ENCODE measurements at places on chromosomes 2 and 18. TPM values are rescaled to one million over a fixed set of nuclear protein-coding genes. Genes with fewer than 3 reads are reported as not detected.

DNA sequence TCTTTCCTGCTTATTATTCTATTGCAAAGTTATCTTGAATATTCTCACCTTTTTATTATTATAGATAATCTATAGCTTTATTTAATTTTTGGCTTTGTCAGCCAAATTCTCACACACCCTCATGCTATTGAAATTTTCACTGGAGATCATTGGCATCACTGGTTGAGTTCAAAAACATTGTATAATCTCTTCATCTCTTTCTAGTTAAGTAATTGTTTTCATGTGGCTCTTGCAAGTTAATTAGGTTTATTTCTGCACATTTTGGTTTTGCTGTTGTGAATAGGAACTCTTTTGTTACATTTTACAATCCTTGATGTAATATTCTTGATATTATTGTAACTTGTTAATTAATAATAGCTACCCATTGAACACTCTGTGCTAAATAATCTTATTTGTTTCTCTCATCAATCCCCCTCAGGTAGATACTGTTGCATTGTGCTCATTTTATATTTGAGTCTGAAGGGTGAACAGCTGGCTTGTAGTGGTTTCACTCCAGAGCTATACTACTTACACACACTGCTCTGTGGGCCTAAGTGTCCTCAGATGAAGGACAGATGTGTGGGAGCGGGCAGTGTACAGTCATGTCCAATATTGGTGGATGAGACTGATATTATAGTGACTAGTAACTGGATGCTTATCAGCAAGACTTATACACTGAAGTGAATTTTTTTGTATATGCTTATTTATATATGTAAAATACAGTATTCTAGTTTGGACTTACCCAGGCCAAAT, 112.7 kb downstream of the LCLAT1 start:
- H3K4me3 ChIP-seq = no peak overlapping the region
- H3K4me1 ChIP-seq = peaks cover 5% of the 10 kb centered on the region
- no peak overlapping the region for H3K27ac ChIP-seq

The LIMS4 gene
- 1.2 TPM for total RNA-seq

- no peaks in the 10 kb centered on the region for H3K36me3 ChIP-seq
- peaks cover 58% of the 10 kb centered on the region for H3K4me1 ChIP-seq
- H3K27ac ChIP-seq = no peak overlapping the region
Measured at GRCh38 chr18:22344908-22345670, 72.6 kb downstream of the CTAGE1 start.

DNA sequence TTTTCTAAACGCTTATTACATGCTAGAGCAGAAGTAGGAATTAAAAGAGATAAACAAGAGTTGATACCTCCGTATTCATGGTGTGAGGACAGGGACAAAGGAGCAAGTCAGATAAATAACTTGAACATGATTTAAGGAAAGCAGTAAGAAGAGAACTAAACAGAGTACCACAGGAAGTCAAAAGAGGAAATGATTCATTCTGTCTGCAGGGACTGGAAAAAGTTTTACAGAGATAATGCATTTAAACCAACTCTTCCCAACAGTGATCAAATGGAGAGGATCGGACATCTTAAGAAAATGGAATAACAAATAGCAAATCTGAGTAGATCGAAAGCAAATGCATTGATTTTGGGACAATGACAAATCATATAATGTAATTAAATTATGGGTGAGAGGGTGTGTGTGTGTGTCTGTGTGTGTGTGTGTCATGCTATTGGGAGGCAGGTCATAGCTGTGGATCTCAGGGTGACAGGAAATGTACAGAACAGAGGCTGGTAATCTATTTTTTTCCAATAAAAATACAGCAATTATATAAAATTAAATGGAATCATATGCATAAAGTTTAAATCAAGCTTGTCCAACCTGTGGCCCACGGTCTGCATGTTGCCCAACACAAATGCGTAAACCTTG, 113.4 kb downstream of the MC4R start:
- no peak overlapping the region for H3K27ac ChIP-seq
- no peaks in the 10 kb centered on the region for H3K36me3 ChIP-seq
- DNase-seq = no peak

The FTCDNL1 gene
- 0.43 TPM for total RNA-seq

- H3K4me3 ChIP-seq = no peak overlapping the region
- no peaks in the 10 kb centered on the region for H3K4me1 ChIP-seq
Measured at GRCh38 chr2:161606327-161606726, 17.9 kb upstream of the SLC4A10 start.

DNA sequence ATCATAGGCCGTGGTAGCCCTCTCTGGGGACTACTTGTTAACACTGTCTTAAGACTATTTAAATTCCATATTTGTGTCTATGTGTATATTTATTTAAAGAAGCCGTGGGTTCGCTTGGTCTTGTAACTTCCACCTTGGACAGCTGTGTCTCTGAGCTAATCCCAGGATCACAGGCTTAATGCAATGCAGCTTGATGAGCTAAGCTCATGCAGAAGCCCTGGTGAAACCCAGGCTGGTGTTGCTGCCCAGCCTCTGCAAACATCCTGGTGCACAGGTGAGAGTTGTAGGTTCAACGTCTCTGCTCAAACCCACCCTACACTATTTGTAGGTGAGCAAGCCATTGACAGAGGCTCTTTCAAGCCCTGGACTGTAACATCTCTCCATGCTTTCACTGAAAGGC, 211.8 kb downstream of the FAM210A start:
- no peaks in the 10 kb centered on the region for H3K4me1 ChIP-seq
- H3K36me3 ChIP-seq = 0 out of 2 replicates have a peak, but pooled peaks cover 5% of the 10 kb centered on the region
- no peak overlapping the region for H3K27ac ChIP-seq
- H3K27me3 ChIP-seq = peaks cover 4% of the 10 kb centered on the region

DNA sequence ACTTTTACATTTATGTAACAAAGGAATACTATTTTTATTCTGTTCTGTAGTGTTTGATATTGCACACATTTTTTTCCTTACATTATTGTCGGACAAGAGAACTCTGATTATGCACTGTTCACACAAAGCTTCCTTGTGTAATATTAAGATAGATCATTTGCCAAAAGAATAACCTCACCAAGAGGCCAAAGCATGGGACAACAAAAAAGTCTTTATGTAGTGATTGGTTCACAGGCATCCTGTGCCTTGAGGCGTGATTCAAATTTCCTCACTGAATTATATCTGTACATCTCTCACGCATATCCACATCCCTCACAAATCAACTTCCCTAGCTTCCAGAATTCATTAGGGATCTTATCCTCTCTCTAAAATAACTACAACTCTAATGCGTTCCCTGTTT, 642.7 kb downstream of the NR4A2 start:
- H3K27ac ChIP-seq = no peak overlapping the region
- DNase-seq = no peak
- no peak overlapping the region for H3K4me3 ChIP-seq
- no peaks in the 10 kb centered on the region for H3K4me1 ChIP-seq
- no peaks in the 10 kb centered on the region for H3K36me3 ChIP-seq

The SERPINB12 gene
- not detected for total RNA-seq

- no peaks in the 10 kb centered on the region for H3K27me3 ChIP-seq
- no peak overlapping the region for H3K27ac ChIP-seq
- no peaks in the 10 kb centered on the region for H3K36me3 ChIP-seq
- DNase-seq = no peak
Measured at GRCh38 chr2:228367356-228367755, 185.9 kb upstream of the SPHKAP start.

DNA sequence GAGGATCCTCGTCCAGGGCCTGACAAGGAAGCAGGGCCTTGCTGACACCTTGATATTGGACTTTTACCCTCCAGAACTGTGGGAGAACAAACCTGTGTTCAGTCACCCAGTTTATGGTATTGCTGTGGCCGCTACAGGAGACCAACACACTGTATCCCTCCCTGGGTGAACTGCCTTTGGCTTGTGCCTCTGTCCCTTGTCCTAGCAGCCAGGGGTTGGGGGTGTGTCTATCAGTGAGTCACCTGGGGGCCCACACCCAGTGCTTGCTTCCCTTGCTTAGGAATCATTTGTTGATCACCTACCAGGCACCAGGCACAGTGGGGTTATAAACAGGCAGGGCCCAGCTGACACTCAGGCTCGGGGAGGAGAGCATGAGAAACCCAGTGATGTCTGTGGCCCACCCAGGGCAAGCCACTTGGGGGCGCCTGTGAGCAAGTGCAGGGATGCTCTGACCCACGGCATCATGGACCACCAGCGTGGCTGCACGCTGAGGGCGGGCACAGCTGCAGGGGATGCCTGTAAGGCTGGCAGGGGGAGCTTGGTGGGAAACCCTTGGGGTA, 17.1 kb downstream of the TMEM185B start:
- no peaks in the 10 kb centered on the region for H3K36me3 ChIP-seq
- peaks cover 6% of the 10 kb centered on the region for H3K27me3 ChIP-seq
- H3K4me1 ChIP-seq = no peaks in the 10 kb centered on the region
- no peak for DNase-seq
- no peak overlapping the region for H3K27ac ChIP-seq

GRCh38 chr2:109139865-109140396, 10.9 kb downstream of the SH3RF3 start:
- no peak for DNase-seq
- H3K27ac ChIP-seq = no peak overlapping the region
- no peaks in the 10 kb centered on the region for H3K36me3 ChIP-seq
- H3K4me1 ChIP-seq = peaks cover 10% of the 10 kb centered on the region

The IL1RL2 gene
- not detected for total RNA-seq

The SLC38A11 gene
- 1.5 TPM for total RNA-seq
